Stimulated activated CD8-positive, alpha-beta memory T cell treated with anti-CD3 and anti-CD28 coated beads, Interleukin-4, amount 100 ng/mL, for 4 hours (primary cell): ENCODE measurements at places on chromosomes 2 and 18.

GRCh38 chr2:129957891-129958290 is 21.6 kb upstream of the RAB6C start:
- no peak for DNase-seq

- no peak for DNase-seq
These were observed 87.1 kb downstream of the CACNB4 start for GRCh38 chr2:152011724-152012123.

DNA sequence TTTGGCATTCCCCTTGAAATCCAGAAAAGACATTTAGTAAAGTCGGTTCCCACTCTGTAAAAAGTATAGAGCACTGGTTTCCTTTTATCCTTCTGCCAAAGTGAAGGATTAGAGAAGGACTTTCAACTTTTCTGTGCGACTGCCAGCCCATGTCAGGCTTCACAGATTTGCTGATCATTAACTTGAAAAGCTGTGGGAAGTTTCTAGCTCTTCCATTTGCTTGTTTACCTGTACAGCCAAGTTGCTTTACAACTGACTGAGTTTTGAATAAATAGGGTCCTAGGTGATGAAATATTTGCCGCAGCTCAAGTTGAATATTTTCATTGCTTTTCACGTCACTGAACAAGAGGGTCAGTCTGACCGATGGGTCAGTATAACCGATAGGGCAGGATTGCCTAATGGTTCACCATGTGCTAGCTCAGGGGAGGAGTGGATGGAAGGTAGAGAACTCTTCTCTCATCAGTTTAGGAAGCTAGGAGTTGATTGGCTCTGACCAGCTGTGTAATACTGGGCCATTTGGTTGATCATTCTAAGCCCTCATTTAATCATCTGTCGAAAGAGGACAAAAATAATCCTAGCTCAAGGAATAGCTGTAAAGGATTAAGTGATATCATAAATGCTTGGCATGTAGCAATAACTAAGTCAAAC is 30.4 kb downstream of the UPP2 start:
- DNase-seq = no peak

DNA sequence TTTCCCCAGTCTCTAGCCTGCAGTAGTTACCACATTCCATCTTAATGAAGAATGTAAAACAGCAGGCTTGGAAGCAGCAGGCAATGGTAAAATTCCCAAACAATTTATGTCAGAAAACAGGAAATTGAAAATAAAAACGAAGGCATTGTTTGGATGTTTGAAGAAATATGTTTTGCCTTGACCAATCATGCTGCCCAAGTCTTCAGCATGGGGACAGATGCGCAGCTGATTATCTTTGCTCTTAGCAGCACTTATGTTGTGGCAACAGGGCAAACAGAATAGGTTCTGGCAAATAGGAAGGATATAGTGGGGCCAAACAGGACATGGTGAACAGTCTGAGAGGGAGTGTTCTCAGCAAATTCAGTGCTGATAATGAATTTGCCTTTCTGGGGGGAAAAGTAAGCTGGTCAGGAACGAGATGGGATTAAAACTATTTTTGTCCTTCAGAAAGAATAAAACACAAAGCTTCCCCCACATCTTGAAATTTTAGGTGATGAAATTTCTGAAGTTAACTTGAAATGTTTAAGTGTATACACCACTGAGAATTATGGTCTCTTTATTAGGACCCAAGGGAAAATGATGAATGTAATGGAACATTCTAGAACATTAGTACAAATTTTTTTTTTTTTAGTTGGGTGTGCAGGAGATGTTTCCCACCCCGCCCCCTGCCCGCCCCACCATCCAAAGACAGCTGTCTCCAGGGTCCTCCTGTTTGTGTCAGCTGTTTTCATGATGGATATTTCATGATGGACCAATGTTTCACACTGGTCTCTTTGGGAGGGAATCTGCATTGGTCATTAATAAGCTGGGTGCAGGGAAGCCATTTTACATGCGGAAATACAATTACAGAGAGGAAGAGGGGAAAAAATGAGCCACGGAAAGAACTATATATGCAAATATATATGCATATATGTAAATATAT is 239.5 kb upstream of the REV1 start:
- DNase-seq = no peak

DNA sequence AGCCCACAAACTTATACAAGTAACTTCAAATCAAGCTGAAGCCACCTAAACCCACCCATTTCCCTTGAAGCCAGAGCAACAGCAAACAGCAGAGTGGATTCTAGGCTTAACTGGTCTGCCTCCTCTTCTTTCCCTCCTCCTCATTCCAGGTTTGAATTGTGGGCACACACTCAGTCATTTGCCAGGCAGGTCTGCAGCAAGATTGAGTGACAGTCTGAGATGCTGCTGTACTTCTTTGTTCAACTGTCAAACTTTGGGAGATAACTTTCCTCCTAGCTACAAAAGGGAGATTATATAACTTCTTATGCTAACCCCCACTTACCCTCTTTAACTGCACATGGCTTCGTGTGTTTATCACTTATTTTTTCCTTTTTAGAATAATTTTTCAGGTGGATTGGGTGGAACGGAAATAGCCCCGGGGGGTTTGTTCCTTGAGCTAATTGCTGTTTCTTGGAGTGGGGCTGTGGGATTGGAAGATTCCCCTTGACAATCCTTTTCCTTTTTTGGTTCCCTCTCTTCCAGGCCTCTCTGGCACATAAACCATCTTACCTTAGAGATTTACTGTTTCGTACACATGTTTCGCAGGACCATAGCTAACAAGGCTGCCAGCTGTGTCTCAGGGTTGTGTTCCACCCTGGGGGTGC is 55.0 kb downstream of the RNF144A start:
- no peak for DNase-seq

DNA sequence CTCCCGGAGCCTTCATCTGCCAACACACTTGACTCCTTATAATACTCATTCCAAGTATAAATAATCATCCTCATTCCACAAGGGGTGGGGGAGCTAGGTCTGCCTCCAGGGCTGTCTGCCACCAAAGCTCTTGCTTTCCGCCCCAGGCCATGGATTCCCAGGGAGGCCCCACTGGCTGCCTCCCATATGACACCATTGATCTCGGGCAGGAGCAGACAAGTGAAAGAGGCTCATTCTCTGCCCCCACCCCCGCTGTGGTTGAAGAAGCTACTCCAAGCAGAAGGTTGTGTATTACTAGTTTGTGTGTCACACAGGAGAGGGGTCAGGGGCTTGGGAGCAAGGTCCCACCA is 99.5 kb downstream of the MRO start:
- no peak for DNase-seq

- DNase-seq = no peak
These were observed 411.8 kb downstream of the RAD51AP2 start for GRCh38 chr2:17106418-17106817.

DNA sequence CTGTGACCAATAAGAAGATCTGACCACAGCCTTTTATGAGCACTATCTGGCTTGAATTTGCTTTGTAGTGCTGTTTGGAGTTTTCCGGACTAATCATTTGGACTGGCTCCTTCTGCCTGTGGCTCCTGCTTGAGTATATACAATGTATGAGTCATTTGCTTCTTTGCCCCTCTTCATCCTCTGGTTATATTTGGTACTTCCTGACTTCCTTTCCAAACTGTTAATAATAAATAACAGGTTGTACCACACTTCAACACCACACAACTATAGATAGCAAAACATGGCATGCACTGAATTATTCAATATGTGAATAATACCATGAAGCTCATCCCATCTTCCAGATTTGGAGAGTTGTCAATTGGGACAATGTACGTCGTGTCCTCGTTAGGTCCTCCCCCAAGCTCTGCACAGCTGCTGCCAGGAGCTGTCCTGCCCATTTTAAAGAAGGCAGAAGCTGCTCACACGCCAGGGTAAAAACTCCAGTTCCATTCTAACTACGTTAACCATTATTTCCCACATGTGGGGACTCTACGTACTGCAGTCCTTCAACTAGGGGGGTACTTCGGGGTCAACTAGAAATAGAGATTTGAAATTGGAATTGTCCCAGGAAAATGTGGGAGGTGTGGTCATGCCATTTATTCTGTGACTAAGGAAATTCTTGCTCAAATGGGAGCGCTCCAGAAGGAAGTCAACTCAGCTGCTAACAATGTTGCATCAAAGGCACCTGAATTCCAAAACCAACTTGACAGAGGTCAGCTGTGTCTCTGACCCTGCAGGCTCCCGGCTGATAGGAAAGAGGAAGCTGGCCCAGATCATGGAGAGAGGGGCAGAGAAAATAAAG is 38.1 kb downstream of the ST8SIA5 start:
- DNase-seq = no peak

- DNase-seq = no peak
These were observed 209.9 kb downstream of the TFCP2L1 start for GRCh38 chr2:121075006-121075551.
